Calu3 (cell line): ENCODE measurements at places on chromosomes 6 and 20. TPM values are rescaled to one million over a fixed set of nuclear protein-coding genes. Genes with fewer than 3 reads are reported as not detected.

GRCh38 chr6:85673198-85674139 is 30.8 kb upstream of the SYNCRIP start:
- DNase-seq: no peak

GRCh38 chr20:32664678-32665159 is 9.0 kb downstream of the C20orf203 start:
- DNase-seq: no peak

DNA sequence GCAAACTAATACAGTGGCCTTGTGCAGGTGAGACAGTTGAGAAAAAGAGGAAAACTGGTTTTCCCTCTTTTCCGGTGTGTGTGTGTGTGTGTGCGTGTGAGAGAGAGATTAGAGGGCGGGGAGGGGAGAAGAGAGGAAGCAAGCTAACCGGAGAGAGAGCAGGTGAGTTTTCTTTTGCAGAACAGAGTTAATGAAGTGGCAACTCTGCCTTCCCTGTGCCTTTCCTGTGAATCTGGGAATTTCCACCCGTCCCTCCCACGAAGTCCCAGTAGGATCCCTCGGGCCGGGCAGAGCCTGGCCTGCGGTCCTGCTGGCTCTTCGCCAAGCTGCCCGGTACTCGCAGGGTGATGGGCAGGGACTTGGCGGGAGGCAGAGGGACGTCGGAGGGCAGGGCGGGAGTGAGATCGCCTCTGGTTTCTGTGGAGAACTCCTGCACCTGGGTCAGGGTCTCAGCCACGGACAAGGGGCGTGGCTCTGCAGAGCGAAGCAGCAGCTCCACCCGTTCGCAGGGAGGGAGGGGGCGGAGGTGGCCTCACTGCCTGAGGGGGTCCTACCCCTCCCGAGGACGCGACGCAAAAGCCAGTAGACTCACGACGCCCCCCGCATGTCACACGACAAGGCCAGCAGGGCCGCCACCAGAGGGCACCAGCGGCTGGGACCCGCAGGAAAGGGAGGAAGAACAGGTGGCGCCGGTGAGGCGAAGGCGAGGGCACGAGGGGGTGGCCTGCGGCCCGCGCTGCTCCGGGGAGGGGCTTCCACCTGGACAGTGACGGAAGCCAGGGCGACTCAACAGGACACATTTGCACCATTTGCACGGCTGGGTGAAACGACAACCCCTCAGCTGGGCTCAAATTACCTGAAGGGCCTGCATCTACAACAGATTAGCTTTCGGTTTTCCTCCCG is 51.2 kb upstream of the RNF182 start:
- peak; percentile 85 for DNase-seq

GRCh38 chr6:56837322-56837894 is 117.5 kb upstream of the BEND6 start:
- DNase-seq: peak; percentile 43

- DNase-seq: no peak
Measured at GRCh38 chr6:37936150-37936549, 116.6 kb downstream of the ZFAND3 start.

DNA sequence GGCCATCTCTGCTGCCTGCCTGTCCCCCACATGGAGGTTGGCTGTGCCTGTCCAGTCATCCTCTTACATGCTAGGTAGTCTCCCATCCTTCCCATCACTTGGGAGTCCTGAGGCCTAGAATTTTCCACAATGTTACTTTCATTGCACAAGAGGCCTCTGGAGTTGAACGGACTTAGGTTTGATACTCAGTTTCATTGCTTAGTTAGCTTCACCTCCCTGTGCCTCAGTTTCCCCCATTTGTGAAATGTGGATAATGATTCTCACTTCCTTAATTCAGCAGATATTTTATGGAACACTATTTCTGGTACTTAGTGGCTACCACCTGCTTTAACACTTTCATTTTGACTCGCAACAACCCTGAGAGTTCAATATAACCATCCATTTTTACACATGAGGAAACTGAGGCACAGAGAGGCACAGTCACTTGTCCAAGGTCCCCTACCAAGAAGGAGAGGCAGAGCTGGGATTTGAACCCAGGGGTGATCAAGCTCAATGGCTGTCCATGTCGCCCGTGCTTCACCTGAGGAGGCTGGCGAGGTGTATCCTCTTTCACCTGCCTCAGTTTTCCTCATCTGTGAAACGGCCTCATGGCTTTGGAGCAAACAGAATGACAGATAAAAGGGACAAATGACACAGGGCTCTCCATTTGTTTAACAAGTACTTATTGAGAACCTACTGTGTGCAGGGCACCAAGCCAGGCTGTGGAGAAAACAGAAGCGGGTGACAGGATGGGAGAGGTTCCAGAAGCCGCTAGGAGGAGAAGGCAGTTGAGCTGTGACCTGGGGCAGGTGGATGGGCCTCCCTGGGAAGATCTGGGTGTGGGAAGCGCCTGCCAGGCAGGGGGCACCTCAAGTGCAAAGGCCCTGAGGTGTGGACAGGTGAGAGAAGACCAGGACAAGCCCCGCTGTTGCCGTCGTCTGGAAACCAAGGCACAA is 154.3 kb upstream of the PTPN1 start:
- no peak for DNase-seq

DNA sequence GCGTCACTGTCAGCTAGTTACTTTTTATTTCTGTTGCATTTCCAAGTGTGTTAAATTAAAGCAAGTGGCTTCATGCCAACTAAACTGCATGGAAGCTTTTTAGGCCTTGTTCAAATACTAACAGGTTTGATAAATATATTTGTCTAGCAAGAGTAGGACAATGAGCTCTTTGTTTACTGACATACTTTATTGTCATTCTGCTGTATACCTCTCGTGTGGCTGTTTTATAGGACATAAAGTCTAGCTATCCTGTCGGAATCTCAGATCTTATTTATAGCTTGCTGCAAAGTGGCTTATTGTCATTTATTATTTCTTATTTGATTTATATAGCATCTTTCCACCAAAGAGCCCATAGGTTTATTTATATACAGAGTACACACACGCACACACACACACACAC is 711.1 kb downstream of the KIF16B start:
- DNase-seq: no peak

DNA sequence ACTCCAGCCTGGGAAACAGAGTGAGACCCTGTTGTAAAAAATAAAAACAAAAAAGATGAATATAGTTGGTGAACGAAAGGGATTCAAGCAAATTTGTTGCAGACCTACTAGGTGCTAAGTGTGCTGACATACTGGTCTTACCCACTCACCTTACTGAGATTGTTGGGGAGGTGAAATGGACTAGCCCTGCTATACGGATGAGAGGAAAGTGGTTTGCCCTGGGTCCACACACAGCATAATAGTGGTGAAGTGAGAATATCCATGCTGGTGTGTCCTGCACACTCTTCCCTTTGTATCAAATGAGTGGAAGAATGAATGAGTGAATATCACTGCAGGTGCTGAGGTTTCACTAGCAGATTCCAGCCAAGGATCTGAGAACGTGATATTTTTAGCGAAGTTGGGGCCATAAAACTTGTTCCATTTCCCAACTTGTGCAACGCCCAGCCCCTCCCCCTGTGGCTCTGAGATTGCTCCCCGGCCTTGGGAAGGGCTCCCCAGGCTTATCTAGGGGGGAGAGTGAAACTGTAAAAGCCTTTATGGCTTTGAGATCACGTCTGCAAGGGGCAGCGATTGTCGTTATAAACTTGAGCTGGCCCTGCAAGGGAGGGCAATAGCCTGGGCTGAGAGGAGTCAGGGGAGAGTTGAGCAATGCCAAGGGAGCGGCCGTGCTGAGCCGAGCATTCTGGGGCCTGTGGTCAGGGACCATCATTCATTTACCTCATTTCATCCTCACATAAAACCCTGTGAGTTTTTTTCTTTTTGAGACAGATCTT is 33.2 kb upstream of the TTPAL start:
- DNase-seq: no peak

DNA sequence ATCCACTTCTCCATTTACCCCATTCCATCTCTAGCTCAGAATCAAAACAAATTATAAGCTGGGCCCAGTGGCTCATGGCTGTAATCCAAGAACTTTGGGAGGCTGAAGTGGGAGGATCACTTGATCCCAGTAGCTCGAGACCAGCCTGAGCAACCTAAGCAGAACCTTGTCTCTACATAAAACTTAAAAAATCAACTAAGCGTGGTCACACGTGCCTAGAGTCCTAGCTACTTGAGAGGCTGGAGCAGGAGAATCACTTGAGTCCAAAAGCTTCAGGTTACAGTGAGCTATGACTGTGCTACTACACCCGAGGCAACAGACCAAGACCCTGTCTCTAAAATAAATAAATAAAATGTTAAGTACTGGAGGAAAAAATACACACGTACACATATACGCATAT is 74.7 kb upstream of the RUNX2 start:
- no peak for DNase-seq

DNA sequence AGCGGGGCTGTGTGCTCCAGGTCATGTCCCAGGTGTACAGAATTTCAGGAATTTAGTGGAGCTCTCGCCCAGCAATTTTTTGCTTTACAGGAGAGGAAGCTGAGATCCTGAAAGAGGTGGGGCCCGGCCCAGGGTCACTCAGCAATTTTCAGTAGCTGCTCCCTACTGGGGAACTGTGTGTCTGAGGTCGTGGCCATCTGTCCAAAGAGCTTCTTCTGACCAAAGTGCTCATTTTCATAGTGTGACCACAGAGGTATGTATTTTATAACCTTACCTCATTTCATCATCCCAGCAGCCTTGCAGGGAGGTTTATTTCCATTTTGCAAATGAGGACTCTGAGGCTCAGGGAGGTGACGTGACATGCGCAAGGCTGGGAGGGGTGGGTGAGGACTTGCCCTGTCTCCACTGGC is 46.3 kb downstream of the FAM209B start:
- DNase-seq: no peak

- DNase-seq: no peak
Measured at GRCh38 chr6:145763742-145764141, 28.4 kb upstream of the EPM2A start.

- DNase-seq: no peak
Measured at GRCh38 chr20:18256440-18257090, 31.8 kb upstream of the ZNF133 start.

GRCh38 chr6:37584654-37585522 is 85.2 kb upstream of the CCDC167 start:
- no peak for DNase-seq

The ASIP gene
- not detected in 2 replicates for total RNA-seq

The CLDN20 gene
- total RNA-seq: not detected in 2 replicates

The MUC21 gene
- total RNA-seq: not detected in 2 replicates

The MLN gene
- not detected in 2 replicates for total RNA-seq
